ENCODE measurements at places on chromosomes 12 and 14.

GRCh38 chr12:105698075-105698474 is 367.6 kb downstream of the C12orf75 start:
- no peak for DNase-seq

DNA sequence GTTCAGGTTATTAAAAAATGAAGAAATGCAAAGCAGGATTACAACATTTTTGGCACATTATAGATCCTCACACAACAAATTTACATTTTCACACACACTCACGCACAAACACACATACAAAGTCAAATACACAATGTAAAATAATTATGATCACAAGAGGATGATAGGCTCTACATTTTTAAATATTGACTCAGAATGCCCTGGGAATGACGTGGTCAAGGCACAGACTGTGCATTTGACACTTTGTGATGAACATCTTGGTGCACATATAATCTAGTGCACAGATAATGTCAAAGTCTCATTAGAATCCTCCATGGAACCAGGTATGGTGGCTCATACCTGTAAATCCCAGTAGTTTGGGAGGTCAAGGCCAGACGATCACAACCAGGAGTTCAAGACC is 49.4 kb downstream of the DPF3 start:
- DNase-seq: no peak

- no peak for DNase-seq
Measured at GRCh38 chr14:61505815-61506809, 184.7 kb downstream of the PRKCH start.

- DNase-seq: no peak
Measured at GRCh38 chr14:50402965-50403364, 6.3 kb upstream of the CDKL1 start.

DNA sequence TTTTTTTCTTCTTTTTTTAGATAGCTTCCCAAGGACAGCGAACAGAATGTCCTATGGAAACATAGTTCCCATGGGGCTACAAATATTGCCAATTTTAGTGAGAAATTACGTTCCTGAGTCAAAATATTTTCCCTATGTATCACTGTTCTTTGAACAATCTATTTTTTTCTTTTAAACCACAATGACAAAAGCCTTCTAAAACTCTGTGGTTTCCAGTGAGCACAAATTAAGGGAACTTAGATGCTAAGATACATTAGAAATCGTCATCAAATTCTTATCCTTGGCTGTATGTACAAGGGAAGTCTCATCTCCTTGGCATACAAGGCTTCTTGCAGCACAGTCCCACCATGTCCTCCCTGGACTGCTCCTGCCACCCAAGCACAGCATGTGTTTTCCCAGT is 17.9 kb downstream of the CPM start:
- DNase-seq: no peak

GRCh38 chr14:98578204-98578603 is 693.8 kb downstream of the BCL11B start:
- no peak for DNase-seq

DNA sequence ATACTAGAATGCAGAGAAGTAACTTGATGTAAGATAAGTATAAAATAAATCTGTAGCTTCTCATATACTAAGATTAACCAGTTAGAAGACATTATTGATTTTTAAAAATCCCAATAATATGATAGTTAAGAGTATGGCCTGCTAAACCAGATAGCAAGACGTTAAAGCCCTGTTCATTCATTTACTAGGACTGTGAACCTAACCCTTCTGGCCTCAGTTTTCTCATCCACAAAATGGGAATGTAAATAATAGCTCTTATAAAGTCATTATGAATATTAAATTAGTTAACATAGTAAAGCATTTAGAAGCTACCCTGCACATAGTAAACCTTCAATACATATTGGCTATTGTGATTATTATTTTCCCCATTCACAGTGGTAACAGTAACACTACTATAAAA is 6.0 kb upstream of the PRMT5 start:
- no peak for DNase-seq

GRCh38 chr12:82619644-82620043 is 67.1 kb upstream of the TMTC2 start:
- no peak for DNase-seq

DNA sequence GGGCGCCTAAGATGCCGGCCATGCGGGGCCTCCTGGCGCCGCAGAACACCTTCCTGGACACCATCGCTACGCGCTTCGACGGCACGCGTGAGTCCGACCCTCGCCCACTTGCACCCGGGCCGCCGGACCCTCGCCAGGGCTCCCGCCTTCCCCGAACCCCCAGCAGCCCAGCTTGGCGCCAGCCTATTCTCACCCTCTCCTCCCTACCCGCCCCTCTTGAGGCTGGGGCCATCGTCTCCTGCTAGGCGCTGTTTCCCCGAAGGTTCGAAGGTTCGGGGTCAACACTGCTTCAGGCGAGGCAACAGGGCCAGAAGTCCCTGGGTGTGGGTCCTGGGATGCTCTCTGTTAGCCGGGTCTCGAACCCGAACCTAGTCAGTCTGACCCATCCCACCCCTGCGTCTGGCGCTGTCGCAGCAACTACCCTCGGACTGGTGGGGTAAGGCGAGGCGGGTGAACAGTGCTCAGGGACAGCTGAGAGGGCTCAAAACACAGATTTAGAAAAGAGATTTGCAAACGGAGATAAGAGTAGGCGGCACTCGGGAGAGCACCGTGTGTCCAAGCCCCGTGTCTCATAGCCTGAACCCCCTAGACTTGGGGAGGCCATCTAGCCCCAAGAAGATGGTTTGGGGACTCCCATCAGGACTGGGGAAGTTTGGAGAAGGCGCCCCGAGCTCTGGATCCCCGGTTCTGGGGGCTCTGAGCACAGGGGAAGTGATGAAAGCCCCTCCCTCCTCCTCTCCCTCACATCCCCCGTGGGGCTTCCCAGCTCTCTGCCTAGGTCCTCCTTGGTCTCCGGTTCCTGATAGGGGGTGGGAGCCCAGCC is 787 bp downstream of the KCNH3 start:
- no peak for DNase-seq

DNA sequence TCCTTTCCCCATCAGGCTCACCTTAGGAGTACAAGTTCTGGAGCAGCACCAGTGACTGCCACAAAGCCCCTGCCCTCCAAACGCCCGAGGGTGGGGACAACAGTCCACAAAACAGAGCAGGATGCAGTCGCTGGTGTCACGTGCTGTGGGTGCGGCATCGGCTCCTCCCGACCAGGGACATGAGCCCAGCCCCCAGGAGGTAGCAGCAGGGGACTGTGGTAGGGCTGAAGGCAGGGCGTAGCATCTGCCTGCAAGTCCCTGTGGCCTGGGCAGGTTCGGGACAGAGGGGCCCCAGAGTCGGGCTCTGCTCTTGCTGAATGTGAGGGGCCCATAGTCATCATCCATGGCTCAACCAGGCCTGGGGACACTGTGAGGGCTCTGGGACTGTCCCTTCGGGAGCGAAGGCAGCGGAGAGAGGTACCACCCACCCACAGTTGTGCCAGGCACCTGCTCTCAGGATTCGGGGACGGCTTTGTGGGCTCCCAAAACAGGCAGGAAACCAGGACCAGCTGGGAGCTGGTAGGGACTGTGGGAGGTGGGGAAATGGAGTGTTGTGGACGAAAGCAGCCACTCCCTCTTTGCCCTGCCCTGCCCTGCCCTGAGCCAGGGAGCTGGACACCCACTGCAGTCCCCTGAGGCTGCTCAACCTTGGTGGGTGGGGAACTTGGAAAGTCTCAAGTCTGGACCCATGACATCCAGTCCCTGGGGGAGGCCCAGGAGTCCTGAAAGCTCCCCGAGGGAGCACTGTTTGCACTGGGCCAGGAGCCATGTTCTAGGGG is 30.7 kb downstream of the FBRSL1 start:
- DNase-seq: no peak

- DNase-seq: no peak
Measured at GRCh38 chr14:101719045-101719645, 42.4 kb upstream of the PPP2R5C start.

DNA sequence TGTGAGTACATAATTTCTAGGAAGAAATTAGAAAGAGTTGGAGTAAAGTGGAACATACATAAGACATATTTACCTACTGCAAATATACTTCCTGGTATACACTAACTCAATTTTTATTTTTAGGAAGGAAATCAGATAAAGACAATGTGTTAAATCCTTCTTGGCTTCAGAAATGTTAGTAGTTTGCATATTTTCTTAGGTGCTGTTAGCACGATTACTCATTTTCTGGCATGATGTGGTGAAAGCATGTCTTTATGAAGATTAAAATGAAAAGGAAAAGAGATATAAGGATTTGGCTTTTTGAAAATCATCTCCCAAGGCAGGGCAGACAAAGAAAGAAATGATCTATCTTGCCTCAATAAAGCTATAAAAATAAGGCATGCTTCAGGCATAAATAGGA is 287.6 kb upstream of the E2F7 start:
- DNase-seq: no peak

- DNase-seq: no peak
Measured at GRCh38 chr12:96121271-96121711, 72.9 kb upstream of the ELK3 start.

DNA sequence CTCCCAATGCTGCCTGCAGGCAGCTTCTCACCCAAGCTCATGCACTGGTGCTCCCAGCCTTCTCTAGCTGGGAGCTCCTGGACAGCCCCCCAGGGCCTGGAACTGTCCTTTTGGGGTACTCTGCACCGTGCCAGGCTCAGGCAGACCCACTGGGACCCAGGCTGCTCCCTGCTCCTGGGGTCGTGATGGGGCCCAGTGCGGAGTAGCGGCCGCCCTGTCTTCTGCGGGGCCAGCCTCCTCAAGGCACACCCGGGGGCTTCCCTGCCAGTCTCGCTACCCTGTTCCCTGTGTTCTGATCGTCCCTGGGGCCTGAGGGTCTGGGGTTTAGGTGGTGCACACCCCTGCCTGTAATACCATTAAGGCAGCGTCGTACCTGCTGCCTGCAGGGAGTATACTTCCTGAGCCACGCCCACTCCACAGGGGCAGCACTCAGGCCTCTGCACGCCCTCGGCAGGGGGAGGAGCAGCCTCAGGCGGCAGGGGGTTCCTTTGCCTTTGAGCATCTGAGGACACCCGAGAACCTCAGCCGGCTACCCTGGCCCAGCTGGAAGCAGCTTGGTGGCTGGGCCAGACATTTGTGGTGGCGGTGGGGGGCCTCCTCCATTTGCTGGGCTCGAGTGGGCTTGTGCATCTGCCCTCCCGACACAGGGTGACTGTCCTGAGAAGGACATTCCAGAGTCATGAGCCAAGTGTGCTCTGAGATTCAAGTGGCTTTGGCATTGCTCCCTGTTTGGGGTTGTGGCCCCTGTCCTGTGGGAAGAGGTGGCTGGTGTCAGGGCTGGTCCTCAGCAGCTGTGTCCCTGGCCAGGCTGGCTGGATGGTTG is 9.2 kb upstream of the CRIP2 start:
- DNase-seq: no peak

DNA sequence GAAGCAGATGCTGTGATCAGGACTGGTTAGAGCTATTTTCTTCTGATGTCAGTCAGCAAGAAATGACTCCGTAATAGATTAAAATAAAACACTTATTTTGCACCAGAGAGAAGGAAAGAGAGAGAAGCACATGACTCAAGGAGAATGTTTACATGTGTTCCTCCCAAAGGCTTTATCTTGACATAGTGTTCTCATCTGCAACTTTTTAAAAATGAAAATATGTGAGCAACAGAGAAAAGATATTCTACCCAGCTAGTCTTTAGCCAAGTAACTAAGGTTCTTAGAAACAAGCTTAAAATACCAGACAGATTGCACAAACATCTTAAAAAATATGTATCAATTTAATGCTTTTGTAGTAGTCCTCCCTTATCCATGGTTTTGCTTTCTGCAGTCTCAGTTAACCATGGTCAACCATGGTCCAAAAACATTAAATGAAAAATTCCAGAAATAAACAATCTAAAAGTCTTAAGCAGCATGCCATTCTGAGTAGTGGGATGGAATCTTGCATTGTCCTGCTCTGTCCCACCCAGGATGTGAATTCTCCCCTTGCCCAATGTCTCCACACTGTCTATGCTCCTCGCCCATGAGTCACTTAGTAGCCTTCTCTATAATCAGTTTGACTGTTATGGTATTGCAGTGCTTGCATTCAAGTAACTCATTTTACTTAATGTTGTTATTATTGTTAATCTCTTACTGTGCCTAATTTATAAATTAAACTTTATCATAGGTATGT is 9.9 kb downstream of the SERPINA10 start:
- DNase-seq: no peak

GRCh38 chr12:89537389-89537788 is 11.5 kb upstream of the POC1B start:
- no peak for DNase-seq

DNA sequence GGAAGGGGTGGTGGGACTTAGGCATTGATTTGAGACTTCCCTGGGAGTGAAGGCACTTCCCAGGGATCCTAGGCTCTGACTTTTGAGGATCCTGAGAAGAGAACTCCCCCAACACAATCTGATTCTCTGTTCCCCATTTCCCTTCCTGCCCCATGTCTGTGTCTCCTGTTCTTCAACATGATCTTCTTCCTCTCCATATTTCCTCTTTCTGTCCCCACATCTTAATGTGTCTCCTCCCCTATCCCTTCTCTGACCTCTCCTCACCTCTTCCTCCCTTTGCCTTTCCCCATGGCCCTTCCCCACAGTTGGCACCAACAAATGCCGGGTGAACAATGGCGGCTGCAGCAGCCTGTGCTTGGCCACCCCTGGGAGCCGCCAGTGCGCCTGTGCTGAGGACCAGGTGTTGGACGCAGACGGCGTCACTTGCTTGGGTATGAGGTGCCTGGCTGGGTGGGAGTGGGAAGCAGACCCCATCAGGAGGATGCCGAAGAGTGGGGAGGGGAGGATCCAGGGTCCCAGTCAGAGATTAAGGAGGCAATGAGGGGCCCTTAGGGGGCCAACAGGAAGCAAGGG is 15.2 kb upstream of the LRP1-AS start:
- no peak for DNase-seq

DNA sequence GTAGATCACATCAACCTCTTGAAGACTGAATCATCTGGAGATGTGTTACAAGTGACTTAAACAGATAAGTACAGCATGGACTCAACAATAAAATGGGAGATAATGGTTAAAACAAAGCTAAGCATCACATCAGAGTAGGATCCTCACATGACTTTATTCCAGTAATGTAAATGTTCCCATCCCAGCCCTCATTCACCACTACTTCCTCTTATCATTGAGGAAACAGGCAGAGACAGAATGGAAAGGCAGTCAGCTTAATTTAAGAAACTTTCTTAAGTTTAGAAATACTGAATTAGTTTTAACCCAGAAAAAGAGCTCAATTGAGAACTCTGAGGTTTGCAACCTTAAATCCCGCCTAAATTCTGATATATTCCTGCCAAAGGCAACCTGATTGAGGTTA is 1.2 kb upstream of the ALG10 start:
- no peak for DNase-seq

Data from NCI-H187 treated with DMSO at 0.1 percent for 48 hours (cell line).